T follicular helper cell (primary cell): ENCODE measurements at places on chromosomes 2 and 18.

DNA sequence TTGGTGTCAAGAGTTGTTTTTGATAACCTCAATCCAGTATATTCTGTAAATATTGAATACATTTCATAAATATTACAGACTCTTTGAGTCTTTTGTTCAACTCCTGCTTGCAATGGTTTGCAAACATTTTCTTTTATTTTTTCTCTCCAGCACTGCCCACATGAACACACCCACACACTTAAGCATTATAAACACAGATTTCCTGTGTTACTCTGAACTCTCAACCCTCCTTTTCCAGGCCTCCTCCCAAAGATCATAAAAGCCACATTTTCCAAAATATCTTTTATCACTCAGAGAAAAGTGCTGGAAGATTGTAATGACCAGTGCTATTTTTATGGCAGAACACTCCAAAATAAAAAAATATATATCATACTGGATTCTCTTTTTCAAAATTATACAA, 20.5 kb downstream of the ARHGAP25 start:
- DNase-seq = no peak

- DNase-seq = no peak
Measured at GRCh38 chr2:59754011-59754735, 799.3 kb downstream of the BCL11A start.

- DNase-seq = no peak
Measured at GRCh38 chr2:220277445-220277975, 650.1 kb downstream of the SLC4A3 start.

DNA sequence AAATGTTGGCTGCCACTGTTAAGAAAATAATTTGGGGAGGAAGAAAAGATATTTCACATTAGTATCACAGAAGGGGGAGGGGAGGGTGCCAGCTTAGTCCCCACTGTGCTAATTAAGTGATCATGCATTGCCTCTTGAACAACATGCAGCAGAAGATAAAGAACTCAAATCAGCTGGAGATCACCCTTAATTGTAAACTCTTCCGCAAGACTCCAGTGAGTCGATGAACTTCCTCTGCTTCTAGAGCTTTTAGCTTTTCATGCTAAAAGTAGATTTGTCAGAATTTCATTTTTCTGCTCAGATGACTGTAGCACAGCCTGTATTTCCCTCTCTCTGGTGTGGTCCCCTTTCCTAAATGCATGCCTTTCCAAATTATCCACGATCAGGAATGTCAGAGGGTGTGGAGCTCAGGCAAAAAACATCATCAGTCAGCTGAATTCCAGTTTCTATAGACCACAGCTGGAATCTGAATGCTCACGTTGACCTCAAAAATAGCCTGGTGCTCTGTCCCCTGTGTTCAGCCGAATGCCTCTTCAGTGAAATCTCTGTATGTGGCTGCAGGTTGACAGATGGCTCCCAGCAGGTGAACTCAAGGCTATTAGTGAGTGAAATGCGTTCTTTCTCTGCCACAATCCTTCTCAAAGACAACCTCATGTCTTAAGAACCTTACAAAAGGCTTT, 156.8 kb upstream of the UNC80 start:
- no peak for DNase-seq

GRCh38 chr2:37781028-37781427, 109.6 kb upstream of the CDC42EP3 start:
- DNase-seq = no peak

- peak; percentile 27 for DNase-seq
Measured at GRCh38 chr2:55051026-55051866, 995 bp upstream of the RTN4 start.

DNA sequence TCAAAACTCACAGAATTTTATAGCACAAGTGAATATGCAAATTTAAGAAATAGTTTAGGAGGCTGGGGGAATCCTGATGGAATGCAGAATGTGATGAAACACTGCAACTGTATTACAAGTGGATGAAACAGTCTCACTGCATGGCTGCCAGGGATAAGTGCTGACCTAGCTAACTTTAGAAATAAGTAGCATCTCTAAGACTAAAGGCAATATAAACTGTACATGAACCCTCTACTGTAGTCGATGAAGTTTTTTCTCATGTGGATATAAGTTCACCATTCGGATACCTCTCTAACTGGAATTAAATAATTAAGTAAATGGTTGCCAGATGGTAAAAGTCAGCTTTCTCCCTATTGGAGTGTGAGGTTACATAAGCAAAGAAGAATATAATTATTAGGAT, 777.8 kb upstream of the RAB6C start:
- DNase-seq = no peak

DNA sequence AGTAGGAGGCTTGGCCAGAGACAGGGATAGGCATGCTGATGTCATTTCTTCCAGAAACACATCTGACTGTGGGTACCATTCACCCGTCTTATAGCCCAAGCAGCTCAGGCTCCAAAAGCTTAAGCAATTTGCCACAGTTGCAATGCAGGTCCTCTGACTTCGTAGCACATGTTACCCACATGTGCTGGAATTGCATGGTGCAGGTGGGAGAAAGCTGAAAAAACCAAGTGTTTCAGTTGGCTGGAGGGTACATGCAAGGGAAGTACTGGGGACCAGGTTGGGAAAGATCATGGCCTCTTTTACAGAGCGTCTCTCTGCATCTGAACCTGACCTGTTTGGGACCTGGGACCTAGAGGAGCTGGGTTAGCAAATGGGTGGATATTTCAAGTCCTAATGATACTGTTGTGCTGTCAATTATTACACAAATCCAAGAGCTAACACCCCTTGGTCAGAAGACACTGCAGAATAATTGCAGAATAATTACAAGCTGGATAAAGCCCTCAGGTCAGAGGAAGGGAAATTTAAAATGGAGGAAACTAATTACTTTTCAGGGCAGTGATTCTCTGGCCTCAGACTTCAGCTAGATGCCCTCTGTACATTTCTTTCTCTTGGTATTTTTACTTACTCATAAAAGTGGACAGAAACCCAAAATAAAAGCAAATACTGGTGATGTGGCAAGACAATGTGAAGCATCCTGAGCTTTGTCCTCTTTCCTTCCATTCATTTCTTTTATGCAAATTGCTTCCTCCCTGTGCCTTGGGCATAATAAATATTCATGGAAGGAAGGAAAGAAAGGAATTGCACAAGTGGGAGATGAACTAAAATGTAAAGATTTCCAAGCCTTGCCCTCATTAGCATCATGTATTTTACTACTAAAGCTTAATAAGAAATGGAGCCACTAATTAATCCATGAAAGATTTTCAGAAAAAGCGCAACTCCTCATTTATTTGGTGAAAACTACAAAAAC, 45.6 kb upstream of the TTC39C start:
- no peak for DNase-seq
